ENCODE measurements at places on chromosomes 7 and 10. TPM values are rescaled to one million over a fixed set of nuclear protein-coding genes. Genes with fewer than 3 reads are reported as not detected.

Gene NRCAM
- 222 TPM for total RNA-seq

DNA sequence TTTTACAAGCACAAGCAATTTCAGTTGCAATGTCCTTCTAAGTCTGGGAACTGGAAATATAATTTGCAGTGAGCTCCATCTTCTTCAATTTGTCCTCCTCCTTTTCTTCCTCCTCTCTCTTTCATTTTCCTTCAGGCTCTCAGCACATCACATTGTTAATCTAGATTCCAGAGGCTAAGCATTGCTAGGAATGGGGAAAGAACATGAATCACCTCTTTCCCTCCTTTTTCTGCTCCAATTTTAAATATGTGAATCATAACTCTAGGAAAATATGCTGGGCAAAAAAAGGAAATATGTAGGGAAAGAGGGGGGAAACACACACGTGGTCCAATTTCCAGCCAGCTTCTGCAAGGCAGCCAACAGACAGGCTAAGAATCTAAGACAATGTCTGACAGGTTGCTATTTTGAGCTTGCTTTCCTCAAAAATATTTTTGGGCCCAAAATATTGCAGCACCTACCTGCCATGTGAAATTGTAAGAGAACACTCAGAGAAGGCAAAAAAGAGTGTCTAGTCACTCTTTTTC, 72.7 kb upstream of the NUPR2 start:
- H3K4me1 ChIP-seq: no peaks in the 10 kb centered on the region
- H3K27ac ChIP-seq: no peak overlapping the region
- no peaks in the 10 kb centered on the region for H3K27me3 ChIP-seq
- no peak overlapping the region for H3K4me3 ChIP-seq
- DNase-seq: no peak
- H3K36me3 ChIP-seq: no peaks in the 10 kb centered on the region

Gene HTRA1
- total RNA-seq: 8.5 TPM

Gene ZC3HAV1L
- 19.4 TPM for total RNA-seq

- H3K27ac ChIP-seq: no peak overlapping the region
- H3K27me3 ChIP-seq: peaks cover 11% of the 10 kb centered on the region
- H3K36me3 ChIP-seq: no peaks in the 10 kb centered on the region
- no peaks in the 10 kb centered on the region for H3K4me1 ChIP-seq
These were observed 11.1 kb upstream of the CRTAC1 start for GRCh38 chr10:98041352-98042043.

Gene TAS2R41
- total RNA-seq: not detected

DNA sequence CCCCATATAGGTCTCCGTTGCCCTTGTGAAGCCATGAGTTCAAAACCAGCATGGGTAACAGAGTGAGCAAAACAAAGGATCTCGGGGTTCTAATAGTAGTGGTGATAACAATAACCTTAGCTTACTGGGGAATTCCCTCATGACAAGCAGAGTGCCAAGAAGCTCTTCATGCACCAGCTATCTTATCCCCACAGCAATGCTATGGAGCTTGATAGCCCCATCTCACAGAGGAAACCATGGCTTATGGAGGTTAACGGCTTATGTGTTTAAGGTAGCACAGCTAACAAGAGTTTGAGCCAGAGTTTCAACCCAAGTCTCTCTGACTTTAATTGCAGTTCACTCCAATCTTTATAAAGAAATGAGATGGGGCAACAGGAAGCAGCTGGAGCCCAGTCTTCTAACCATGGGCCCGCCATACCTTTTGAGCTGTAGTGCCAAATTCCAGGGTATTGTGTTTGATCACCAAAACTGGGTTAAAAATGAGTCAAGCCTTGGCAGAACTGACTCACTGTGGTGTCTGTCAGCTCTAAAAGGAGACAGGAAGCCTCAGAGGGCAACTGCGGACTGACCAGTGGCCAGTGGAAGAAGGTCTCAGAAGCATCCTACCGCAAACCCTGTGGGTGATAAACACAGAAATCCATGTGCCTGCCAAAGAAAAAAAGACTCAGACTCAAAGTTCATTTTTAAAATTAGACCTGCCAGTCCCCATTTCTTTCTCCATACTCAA, 16.5 kb upstream of the PLAU start:
- no peak for DNase-seq
- H3K36me3 ChIP-seq: no peaks in the 10 kb centered on the region
- H3K27ac ChIP-seq: no peak overlapping the region
- H3K4me3 ChIP-seq: no peak overlapping the region
- no peaks in the 10 kb centered on the region for H3K27me3 ChIP-seq

DNA sequence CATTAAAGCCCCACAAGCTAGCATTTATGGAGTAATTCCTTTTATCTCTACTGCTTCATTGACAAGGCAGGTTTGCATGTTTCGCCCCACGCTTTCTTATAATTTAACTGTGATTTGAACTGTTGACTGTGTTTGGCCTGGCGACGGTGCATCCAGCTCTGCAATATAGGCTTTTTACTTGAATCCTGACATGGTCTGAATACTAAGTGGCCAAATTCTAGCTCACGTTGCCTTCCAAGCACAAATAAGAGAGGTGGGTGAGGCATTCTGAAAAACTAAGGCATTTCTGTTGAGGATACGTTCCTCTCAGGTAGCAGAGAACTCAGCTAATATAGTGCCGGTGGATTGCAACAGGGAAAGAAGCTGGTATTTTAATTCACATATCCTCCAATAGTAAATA, 61.8 kb downstream of the NRP1 start:
- H3K36me3 ChIP-seq: no peaks in the 10 kb centered on the region
- H3K27ac ChIP-seq: no peak overlapping the region
- no peaks in the 10 kb centered on the region for H3K27me3 ChIP-seq
- DNase-seq: no peak
- peaks cover 41% of the 10 kb centered on the region for H3K4me1 ChIP-seq

Gene ARHGEF35
- total RNA-seq: 2.9 TPM

GRCh38 chr10:122298598-122299301, 27.7 kb downstream of the BTBD16 start:
- H3K4me1 ChIP-seq: no peaks in the 10 kb centered on the region
- no peak overlapping the region for H3K4me3 ChIP-seq
- H3K27me3 ChIP-seq: peaks cover 7% of the 10 kb centered on the region

GRCh38 chr7:40680657-40681056, 545.9 kb downstream of the SUGCT start:
- H3K27me3 ChIP-seq: no peaks in the 10 kb centered on the region
- no peak overlapping the region for H3K27ac ChIP-seq
- no peaks in the 10 kb centered on the region for H3K4me1 ChIP-seq
- no peak for DNase-seq
- H3K4me3 ChIP-seq: no peak overlapping the region
- no peaks in the 10 kb centered on the region for H3K36me3 ChIP-seq

DNA sequence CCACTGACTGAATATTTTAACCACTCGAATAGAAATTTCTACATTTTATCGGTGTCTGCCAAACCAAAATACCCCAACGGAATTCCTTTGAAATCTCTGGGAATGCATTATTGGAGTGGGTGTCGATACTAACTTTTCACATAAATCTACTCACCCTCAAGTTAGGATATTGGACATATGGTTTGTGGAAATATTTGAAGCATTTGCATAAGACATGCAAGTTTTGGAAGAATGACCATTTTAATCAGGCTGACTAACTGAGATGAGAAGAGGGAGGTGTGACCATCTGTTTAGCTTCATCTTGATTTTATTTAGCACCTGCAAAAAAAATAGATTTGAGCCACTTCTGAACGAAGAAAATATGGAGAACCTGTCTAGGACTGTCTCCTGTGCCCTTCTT, 61.2 kb downstream of the KLF6 start:
- H3K36me3 ChIP-seq: no peaks in the 10 kb centered on the region
- DNase-seq: no peak
- H3K4me1 ChIP-seq: no peaks in the 10 kb centered on the region
- H3K4me3 ChIP-seq: no peak overlapping the region
- no peaks in the 10 kb centered on the region for H3K27me3 ChIP-seq

DNA sequence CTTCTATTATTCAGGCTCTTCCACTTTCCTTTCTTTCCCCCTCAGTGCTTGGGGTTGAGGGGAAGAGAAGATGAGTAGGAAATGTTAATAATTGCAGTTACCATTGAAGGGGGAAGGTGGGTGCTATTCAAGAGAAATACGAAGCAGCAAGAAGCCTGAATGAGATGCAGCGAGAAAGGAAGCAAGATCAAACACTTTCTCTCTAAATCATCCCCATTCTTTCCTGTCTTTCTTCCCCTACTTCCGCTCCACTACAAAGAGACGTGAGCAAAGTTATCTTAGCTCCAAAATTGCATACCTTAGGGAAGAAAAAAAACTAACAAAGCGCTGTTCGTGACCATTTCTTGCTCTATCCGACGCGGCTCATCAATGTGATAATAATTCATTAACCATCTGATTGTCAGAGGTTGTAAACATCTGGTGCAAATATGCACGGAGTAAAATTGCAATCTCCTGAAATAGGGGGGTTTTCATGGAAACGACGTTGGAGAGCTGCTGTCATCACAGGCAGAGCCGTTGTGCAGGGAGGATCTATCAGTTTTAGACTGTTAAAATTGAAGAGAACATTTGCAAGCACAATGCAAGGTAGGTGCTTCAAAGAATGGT, 15.2 kb upstream of the PARD3 start:
- no peak overlapping the region for H3K4me3 ChIP-seq
- no peak for DNase-seq
- H3K4me1 ChIP-seq: no peaks in the 10 kb centered on the region
- H3K27me3 ChIP-seq: no peaks in the 10 kb centered on the region

Gene CALHM1
- not detected for total RNA-seq

DNA sequence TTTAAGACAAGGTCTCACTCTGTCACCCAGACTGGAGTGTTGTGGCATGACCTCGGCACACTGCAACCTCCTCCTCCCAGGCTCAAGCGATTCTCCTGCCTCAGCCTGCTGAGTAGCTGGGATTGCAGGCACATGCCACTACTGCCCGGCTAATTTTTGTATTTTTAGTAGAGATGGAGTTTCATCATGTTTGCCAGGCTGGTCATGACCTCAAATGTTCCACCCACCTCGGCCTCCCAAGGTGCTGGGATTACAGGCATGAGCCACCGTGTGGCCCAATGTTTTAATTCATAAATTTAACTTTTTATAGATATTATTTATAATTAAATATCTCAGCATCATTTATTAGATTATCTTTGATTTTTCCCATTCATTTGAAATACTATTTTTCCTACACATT, 658.0 kb upstream of the NRG3 start:
- H3K4me3 ChIP-seq: no peak overlapping the region
- H3K4me1 ChIP-seq: no peaks in the 10 kb centered on the region
- no peak overlapping the region for H3K27ac ChIP-seq
- H3K36me3 ChIP-seq: no peaks in the 10 kb centered on the region
- DNase-seq: no peak
- H3K27me3 ChIP-seq: no peaks in the 10 kb centered on the region

Gene HMX3
- not detected for total RNA-seq

DNA sequence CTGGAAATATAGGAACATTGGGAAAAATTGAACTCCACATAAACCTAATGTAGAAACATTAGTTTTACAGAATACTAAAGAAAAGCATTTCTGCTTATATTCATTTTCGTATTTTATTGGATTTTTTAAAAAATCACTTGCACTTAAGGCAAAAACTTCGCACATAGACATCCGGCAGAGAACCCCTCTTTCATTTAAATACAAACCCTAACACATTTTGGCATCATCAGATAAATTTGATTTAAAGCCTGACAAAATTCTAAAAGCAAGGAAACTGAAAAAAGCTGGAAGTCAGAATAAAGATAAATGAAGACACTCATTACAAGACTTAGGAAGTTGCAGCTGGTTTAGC, 396 bp upstream of the EXOC4 start:
- DNase-seq: no peak
- no peak overlapping the region for H3K27ac ChIP-seq
- no peaks in the 10 kb centered on the region for H3K36me3 ChIP-seq

- no peak overlapping the region for H3K4me3 ChIP-seq
- no peak overlapping the region for H3K27ac ChIP-seq
- H3K36me3 ChIP-seq: no peaks in the 10 kb centered on the region
- H3K27me3 ChIP-seq: no peaks in the 10 kb centered on the region
- DNase-seq: no peak
These were observed 19.1 kb upstream of the ARMS2 start for GRCh38 chr10:122435212-122435827.

- no peaks in the 10 kb centered on the region for H3K4me1 ChIP-seq
- no peak for DNase-seq
- no peaks in the 10 kb centered on the region for H3K27me3 ChIP-seq
- no peaks in the 10 kb centered on the region for H3K36me3 ChIP-seq
These were observed 81.4 kb downstream of the ADCYAP1R1 start for GRCh38 chr7:31133497-31133896.

DNA sequence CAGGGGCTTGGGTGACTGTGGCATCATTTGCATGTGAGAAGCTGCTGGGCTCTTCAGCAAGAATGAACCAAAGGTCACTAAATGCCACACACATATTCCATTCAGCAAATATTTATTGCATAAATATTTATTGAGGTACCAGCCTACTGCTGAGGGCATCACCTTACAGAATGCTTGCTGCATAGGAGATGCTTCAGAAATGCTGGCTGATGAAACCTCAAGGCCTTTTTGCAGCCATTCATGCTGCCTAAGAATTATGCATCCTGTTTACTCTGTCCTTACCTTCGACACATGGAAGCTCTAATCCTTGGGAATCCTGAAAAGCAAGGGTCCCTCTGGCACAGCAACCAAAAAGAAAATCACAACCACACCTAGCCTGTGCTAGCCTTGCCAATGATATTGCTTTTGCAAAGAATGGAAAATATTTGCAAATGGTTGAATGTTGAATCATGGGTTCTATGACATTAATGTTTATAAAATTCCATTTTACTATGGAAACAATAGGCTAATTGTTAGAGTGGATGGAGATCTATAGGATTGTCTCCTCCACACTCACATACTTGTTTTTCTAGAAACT, 79.6 kb downstream of the PCGF5 start:
- H3K36me3 ChIP-seq: no peaks in the 10 kb centered on the region
- no peak for DNase-seq
- peaks cover 11% of the 10 kb centered on the region for H3K4me1 ChIP-seq
- no peak overlapping the region for H3K4me3 ChIP-seq
- no peak overlapping the region for H3K27ac ChIP-seq

GRCh38 chr10:14676732-14677131, 98.0 kb downstream of the FAM107B start:
- H3K36me3 ChIP-seq: no peaks in the 10 kb centered on the region
- DNase-seq: no peak
- H3K27ac ChIP-seq: no peak overlapping the region
- H3K27me3 ChIP-seq: no peaks in the 10 kb centered on the region

Gene SLC13A1
- total RNA-seq: not detected

- no peaks in the 10 kb centered on the region for H3K4me1 ChIP-seq
- no peaks in the 10 kb centered on the region for H3K27me3 ChIP-seq
- no peaks in the 10 kb centered on the region for H3K36me3 ChIP-seq
These were observed 6.3 kb upstream of the C10orf95 start for GRCh38 chr10:102457591-102458150.

- no peak overlapping the region for H3K27ac ChIP-seq
- no peak overlapping the region for H3K4me3 ChIP-seq
- DNase-seq: no peak
These were observed 86.3 kb downstream of the COBL start for GRCh38 chr7:51230324-51230625.
